ENCODE measurements at places on chromosomes 1 and 21.

DNA sequence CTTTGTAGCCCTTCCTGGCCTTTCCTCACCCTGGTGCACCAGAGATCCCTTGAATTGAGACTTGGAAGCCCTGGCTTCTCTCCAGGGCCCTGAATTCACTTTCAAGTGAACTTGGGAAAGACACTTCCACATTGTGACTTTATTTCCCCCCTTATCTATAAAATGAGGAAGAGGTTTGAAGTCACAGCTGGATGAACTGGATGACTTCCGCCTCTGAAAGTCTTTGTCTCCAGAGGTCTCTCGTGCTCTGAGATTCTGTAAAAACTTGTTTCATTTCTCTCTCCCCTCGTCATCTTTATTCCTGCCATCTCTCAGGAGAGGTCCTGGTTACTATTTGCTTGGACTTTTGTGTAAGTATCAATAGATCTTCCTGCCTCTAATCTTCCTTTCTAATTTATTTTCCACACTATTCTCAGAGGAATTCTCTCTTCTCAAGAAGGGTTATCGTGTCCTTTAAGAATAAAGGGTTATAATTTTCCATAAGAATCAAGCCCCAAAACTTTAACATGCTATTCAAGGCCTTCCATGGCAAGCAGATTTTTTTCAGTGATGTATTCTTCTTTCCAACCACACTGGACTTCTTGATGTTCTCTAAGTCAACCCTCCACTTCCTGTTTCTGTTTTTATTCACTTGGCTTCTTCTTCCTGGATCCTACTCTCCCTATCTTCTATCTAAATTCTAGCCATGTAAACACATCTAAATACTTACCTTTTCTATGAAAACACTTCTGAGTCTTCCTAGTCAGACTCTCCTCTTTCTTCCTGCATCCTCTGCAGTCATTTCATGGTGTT, 6.5 kb upstream of the RPTN start:
- ATAC-seq, result no peak

- ATAC-seq, result peak; percentile 32
Measured at GRCh38 chr1:40036574-40036973, 4.0 kb upstream of the CAP1 start.

GRCh38 chr21:43361127-43361492, 65.8 kb downstream of the SIK1 start:
- no peak for ATAC-seq

- ATAC-seq, result peak; percentile 62
Measured at GRCh38 chr1:220511179-220511578, 16.8 kb upstream of the MARK1 start.

DNA sequence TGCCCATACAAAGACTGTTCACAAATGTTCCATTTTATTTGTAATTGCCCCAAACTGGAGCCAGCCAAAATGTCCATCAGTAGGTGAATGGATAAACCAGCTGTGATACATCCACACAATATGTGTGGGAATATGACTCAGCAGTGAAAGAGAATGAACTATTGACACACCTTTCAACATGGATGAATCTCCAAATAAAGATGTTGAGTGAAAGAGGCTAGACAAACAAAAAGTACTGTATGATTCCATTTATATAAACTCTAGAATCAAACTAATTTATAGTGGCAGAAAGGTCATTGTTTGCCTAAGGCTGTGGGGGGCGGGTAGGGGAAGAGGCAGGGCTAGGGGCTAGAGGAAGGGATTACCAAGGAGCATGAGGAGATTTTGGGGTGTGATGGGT, 4.5 kb downstream of the DHCR24 start:
- no peak for ATAC-seq

GRCh38 chr1:26161415-26162219, 2.7 kb downstream of the FAM110D start:
- no peak for ATAC-seq

DNA sequence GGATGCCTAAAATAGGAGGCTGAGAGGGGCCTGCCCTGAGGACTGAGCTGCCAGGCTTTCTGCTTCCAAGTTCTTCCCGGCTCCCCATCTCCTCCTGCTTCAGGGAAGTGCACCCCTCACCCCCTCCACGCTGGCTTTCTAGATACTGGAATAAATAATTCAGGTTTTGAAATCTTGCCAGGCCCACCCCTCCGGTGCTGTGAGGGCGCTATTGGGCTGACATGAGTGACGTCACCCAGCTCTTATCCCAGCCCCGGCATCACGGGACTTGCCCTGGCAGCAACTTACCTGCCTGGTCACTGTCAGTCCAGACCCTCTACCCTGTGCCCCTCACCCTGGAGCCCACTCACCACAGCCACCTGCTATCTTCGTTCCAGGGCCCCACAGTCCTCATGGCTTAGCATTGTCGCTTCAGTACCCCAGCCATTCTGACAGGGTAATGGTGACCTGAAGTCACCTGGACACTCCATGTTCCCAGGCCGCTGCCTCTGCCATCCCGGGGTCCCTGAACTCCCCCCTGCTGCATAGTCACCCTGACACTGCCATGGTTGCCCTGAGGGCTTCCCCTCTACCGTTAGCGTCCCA, 819 bp upstream of the GPR3 start:
- ATAC-seq, result no peak

DNA sequence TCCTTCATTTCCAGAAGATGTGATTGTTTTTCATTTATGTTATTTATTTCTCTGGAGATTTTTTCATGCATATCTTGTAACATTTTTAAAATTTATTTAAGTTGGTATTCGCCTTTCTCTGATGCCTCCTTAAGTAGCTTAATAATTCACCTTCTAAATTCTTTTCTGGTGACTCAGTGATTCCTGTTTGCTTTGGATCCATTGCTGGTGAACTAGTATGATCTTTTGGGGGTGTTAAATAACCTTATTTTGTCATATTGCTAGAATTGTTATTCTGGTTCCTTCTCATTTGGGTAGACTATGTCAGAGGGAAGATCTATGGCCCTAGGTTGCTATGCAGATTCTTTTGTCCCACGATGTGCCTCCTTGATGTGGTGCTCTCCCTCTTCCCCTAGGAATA, 1347.2 kb upstream of the B3GALT2 start:
- ATAC-seq, result no peak

DNA sequence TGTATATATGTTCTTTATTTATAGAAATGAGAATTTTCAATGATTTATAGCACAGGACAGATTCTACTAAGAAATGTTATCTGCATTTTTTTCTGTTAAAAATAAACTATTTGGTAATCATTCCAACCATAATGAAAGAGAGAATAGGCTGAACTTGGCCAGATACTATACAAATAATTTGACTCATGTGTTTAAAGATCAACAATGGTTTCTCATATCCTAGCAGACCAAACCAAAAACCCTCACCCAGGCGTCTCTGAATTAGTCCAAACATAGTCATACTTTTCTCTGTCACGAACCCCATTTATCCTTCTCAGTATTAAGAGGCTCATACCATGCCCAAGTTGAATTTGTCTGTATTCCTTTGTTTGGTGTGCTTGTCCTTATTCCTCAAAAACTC, 40.3 kb downstream of the RPE65 start:
- no peak for ATAC-seq

DNA sequence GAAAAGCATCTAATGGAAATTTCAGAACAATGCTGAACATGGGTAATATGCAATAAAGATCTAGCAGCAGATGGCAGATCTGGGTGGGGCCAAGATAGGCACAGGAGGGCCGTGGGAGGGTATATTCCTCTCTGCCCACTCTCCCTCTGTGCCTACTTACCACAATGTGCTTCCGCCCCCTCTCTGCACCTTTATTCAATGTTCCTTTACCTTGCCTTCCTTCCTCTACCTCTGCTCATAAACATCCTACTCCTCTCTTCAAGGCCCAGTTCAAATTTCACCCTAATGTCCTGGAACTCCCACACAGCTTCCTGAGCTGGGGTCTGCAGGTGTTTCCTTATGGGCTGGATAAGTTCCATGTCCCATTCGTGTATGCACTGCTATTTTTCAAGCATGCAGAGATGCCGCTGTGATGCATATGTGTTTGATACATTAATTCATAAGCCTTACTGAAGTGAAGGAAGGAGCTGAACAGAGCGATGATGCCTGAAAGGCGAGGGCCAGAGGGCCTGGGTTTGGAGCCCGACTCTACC, 65.6 kb upstream of the EDEM3 start:
- ATAC-seq, result no peak

DNA sequence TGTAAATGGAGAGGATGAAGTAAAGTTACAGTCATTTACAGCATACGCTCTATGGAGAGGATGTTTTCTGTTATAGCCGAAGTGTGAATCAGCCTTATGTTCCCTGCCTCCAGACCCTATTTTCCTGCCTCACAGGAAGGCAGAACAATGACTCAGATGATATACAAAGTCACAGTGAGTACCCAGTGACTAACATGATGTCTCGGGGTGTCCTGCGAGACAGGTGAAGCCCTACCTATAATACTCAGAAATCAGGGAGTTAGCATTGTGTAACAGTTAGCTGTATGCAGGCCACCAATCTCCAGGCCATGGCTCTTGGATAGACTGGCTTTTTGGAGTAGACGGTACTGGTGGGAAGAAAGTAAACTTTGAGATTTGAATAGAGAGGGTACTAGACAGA, 55.6 kb upstream of the FBXO28 start:
- ATAC-seq, result peak; percentile 48

DNA sequence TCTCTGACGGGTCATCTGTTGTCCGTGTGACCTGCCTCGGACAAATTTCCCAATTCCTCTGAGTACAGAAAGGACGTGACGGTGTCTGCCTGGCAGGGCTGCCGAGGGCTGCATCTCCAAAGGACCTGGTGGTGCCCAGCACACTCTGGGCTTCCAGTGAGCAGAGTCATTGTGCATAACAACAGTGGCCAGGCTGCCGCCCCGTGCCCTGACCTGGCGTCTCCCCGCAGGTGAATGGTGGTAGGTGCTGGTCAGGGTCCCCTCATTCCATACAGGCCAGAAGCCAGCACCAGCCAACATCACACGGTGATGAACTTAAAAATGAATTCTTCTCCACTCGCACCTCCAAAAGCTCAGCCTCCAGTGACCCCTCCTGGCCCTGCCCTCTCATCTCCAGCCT, 28.2 kb downstream of the PRDM16 start:
- ATAC-seq, result no peak

DNA sequence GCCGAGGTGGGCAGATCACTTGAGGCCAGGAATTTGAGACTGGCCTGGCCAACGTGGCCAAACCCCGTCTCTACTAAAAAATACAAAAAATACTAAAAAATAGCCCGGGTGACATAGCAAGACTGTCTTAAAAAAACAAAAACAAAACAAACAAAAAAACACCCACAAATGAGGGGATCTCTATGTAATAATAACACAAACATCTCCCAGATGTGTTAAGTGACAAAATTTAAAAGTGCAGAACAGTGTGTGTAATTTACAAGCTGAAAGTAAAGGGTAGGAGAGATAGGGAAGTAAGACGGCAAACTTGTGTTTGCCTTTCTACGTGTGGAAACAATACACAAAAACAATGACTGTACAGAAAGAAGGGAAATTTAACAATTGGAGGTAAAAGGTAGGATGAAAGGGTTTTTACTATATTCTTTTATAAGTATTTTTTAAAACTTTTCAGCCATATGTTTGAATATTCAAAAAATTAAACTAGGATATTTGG, 36.3 kb downstream of the ARID4B start:
- ATAC-seq, result no peak

GRCh38 chr1:150165622-150166612, 16.2 kb downstream of the PLEKHO1 start:
- no peak for ATAC-seq

DNA sequence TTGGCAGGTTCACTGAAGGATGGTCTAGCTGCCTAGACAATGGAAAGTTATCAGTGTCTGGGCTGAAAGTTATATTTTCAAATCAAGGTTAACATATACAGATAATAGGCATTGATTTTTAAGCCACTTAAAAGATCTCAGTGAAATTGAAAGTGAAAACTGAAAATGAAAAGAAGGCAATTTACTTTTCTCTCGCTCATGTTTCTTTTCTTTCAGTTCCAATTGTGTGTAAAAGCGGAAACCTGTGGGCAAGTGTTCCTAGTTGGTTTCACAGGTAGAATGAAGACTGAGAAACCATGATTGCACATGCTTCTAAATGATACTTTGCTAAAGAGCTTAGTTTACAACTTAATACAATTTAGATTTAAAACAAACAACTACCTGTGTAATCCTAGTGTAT, 383.7 kb downstream of the ZP4 start:
- ATAC-seq, result no peak

DNA sequence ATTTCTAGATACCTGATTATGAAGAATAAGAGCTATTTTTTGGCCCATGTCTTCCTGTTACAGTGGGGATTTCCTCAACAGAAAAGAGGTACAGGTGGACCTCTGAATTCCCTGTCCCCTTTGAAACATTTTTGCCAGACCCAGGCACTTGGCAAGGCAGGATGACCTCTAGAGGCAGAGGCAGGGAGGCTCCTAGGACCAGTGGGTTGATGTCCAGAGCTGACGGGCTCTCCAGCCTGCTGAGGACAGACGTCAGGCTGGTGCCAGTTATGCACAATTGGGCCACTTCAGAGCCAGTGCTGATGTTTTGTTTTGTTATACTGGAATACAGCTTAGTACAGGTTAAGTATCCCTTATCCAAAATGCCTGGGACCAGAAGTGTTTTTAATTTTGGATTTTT, 18.5 kb upstream of the A3GALT2 start:
- no peak for ATAC-seq

- no peak for ATAC-seq
Measured at GRCh38 chr1:54325703-54326461, 80.3 kb downstream of the SSBP3 start.

- no peak for ATAC-seq
Measured at GRCh38 chr1:186633116-186633515, 47.1 kb downstream of the PTGS2 start.

GRCh38 chr1:9119745-9120144, 9.2 kb downstream of the GPR157 start:
- no peak for ATAC-seq

DNA sequence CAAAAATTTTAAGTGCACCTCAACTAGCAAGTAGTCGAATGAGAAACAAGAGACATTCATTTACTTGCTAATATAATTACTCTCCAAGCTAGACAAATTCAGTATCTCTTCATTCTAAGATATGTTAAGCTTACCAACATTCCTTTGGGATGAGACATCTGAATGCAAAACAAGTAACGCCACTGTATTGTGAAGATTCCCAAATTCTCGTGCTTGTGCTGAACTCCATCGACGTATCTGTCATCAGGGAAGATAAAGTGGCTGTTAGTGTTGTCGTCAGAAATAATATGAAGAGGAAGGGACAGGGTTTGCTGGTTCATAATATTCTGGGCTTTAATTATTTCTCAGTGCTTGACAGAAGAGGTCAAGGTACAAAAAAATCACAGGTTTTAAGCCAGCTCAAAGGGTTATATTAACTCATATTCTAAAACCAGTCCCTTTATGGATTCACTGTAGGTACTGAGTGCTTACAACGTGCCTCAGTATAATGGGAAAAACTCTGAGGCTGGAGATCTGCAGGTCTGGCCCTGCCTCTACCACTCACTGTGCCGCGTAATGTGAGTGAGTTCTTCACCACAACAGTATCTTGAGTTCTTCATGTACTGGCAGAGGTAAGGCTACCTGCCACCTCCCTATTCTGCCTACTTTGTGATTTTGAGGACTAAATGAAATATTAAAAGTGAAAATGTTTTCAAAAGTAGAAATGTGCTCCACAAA, 42.0 kb downstream of the PCSK9 start:
- peak; percentile 92 for ATAC-seq

All from SK-N-SH treated with all-trans-retinoic acid at 6 μM for 48 hours (cell line).